ENCODE measurements at places on chromosomes 1 and 21. TPM values are rescaled to one million over a fixed set of nuclear protein-coding genes. Genes with fewer than 3 reads are reported as not detected.

Gene GPR37L1
- 0.22 TPM for total RNA-seq

Gene OR2W3
- 1.8 TPM for total RNA-seq

Gene LEFTY1
- total RNA-seq = not detected

Gene PPFIA4
- total RNA-seq = 0.14 TPM

Gene AMY1C
- not detected for total RNA-seq

Gene CDK11B
- 9.2 TPM for total RNA-seq

Gene FMO3
- not detected for total RNA-seq

Gene C1QA
- not detected for total RNA-seq

Gene OTUD3
- 7.7 TPM for total RNA-seq

Gene ARHGEF16
- 0.57 TPM for total RNA-seq

Gene HAO2
- not detected for total RNA-seq

Gene ANKRD65
- under 0.01 TPM for total RNA-seq

Gene FCRL3
- not detected for total RNA-seq

Gene ICOSLG
- 1.1 TPM for total RNA-seq

Gene IL12RB2
- total RNA-seq = not detected

Gene MCOLN3
- 0.29 TPM for total RNA-seq

Gene TBX15
- under 0.01 TPM for total RNA-seq

Gene NMNAT1
- total RNA-seq = 7.4 TPM

Gene HFM1
- 0.22 TPM for total RNA-seq

Gene POU3F1
- not detected for total RNA-seq

Gene MAP3K21
- 1.1 TPM for total RNA-seq

Gene COPA
- total RNA-seq = 332 TPM

Gene SLC35F3
- total RNA-seq = 1.9 TPM

Gene SRGAP2
- total RNA-seq = 42.2 TPM

Gene NRDC
- 80.1 TPM for total RNA-seq
